RPMI8226 (cell line): ENCODE measurements at places on chromosomes 6 and 20.

GRCh38 chr6:34476921-34477320 is 11.0 kb downstream of the PACSIN1 start:
- no peak for DNase-seq

DNA sequence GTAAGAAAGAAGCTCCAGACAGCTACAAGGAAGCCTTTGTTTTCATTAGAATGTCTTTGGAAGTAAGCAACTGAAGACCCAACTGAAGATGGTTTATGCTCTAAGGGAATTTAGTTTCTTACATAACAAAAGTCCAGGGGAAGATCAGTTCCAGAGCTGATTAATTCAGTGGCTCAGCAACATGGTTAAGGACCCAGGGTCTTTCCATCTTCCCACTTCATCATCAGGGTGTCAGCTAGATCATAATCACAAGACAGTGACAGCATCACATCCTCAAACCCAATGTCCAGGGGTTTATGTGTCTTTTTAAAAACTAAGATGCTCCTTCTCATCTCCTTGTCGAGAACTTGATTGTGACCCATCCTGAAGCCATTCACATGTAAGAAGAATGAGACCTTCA is 119.7 kb upstream of the PRDM1 start:
- DNase-seq = no peak

DNA sequence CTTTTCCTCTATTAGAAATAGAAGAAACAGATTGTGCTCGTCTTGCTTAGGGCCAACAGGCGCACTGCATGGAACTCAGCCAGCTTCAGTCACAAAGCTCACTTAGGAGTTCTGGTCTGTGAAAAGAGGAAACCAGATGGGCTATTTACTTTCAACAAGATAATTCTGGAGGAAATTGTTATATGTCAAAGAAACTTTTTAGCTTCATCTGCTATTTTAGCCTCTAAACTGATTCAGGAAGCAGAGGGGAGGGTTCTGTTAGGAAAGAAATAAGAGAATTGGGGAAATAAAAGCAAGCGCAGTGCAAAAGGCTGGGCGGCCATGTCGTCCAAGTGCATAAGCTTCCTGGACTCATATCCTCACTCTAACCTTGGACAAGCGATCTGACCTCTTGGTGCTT is 21.3 kb downstream of the PRKN start:
- DNase-seq = peak; percentile 32

DNA sequence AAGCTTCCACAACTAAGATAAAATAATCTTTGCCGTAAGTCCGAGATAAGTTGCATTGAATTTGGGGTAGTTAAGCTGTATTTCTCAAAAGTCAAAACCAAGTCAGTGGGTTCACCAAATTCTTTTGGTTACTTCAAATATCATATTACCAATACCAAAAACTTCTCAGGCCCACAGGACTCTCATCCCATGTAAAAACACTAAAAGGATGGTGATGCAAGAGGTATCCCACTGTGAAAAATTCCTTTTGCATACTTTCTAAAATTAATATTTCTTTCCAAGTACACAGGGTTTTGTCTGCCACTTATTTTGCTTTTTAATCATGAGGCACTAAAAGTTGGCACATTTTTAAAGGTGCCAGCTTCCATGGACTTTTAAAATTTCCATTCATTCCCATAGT is 151.3 kb downstream of the GJA10 start:
- DNase-seq = no peak

- no peak for DNase-seq
Observed at GRCh38 chr6:8860671-8861070, 425.3 kb upstream of the SLC35B3 start.

DNA sequence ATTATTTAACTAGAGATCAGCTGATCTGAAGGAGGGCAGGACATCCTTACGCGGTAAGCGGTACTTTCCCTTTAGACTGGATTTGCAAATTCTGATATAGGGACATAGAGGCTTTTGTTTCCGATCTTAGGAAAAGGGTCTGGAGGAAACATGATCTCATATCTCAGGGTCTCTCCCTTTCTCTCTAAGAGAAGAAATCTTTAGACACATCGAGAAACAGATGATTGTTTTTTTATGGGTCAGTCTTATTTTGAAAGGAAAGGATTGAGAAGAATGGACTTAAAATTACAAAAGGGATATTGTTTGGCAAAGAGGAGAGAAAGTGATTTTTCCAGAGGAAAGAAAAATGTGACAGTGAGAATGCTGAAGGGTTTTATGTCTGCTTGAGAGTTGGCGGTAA is 83.9 kb upstream of the OGFRL1 start:
- DNase-seq = no peak

DNA sequence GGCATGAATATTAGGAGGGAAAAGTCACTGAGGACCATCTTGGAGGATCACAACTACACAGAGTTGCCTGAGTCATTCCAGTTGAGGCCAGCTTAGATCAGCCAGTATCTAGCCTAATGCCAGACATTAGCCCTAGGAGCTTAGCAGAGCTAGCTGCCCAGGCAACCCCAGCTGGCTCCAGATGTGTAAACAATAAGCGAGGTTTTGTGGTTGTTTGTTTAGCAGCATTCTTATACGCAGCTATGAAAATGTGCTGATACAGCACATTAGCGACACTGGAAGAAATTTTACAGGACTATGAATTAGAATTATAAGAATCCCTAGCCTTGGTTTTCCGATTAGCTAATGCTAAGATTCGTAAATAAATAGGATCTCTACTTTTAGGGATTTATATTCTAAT is 59.3 kb downstream of the BTBD3 start:
- peak; percentile 27 for DNase-seq

- DNase-seq = no peak
Observed at GRCh38 chr6:147046141-147046877, 157.9 kb upstream of the STXBP5 start.

DNA sequence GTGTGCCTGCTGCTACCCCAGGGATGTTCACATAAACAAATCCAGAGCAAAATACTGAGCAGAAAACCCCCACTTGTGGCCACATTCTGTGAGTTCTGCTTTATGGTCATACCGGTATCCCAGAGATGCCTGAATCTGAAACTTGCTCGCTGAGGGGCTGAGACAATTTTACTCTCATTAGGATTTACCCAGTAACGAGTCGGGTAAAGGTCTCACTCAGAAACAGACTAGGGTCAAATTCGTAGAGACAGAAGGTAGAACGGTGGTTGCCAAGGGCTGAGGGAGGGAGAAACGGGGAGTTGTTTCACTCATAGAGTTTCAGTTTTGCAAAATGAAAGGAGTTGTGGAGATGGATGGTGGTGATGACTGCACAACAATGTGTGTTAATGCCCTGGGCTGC is 45.4 kb upstream of the NKX2-2 start:
- DNase-seq = no peak

GRCh38 chr6:61950811-61951210 is 335.2 kb downstream of the KHDRBS2 start:
- no peak for DNase-seq

DNA sequence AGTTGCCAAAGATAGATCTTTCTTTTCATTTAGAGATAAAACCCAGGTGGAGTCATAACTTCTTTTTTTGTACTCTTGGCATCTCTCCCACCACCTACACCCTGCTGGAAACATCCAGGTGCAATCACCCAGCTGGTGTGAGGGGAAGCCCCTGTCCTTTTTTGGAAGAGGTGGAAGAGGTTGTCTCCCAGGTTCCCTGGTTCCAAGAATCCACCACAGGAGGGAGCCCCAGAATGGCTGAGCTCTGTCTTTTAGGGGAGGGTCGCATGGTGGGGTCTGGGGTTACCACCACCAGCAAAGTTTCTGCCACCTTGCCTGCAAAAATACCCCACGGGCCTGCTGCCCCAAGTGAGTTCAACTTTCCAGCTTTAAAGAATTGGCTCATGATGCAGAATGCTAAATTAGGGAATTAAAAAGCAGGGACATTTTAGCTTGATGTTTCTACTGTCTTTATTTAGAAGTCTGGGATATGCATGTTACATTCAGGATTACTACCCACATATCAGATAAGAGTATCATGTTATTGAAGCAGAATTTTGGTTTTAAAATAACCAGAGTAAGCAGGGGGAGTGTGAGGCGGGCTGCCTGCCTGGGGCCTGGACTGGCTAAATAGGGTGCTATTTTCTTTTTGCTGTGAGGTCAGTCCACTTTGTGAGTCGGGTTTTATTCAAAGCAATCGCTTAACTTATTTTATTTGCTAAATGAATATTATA is 11.0 kb downstream of the SMOC2 start:
- DNase-seq = peak; percentile 69
